Kidney capillary endothelial cell (primary cell): ENCODE measurements at places on chromosomes 13 and 19.

DNA sequence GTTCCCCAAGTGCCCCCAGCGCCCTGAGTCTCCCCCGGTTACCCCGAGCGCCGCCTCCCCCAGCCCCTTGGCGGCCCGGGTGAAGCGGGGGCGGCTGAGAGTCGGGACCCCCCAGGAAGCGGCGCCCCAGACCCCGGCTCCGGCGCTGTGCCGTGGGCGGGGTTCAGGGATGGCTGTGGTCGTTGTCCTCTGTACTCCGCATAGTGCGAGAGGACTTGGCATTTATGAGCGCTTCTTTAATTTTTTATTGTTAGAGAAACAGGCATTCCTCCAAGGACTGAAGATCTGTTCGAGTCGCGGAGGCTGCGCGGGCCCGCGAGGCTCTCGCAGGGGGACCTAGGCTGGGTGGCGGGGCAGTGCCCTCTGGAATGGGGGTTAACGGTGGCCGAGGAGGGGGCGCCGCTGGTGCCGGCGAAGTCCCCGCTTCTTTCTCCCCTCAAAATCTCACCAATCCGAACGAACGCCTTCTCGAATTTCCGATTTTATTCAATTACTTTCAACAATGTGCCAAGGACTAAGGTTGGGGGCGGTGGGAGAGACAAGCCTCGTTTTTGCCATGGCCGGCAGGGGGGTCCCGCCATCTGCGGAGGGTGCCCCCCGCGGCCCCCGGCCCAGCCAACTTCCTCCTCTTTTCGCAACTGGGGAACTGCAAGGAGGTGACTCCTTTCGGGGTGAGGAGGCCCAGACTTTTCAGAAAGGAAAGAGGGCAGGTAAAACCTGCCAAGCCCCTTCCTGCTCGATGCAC is 596 bp upstream of the GJB2 start:
- no peak for DNase-seq

DNA sequence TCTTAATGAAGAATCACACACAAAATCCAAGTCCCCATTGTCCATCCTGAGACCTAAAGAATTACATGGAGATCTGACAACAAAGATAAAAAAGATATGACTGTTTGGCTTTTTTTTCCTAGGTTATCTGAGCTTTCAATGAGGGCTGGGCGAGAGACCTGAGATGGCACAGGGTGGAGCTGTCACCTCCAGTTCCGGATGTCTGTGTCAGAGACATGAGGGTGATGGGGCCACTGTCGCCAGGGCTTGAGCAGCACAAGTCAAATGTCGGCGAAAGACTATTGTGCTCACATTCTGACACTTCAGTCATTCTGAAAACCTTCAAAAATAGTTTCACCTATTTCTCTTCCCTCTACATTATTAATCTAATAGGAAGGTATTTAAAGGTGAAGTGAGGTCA is 65.7 kb downstream of the SLC7A1 start:
- no peak for DNase-seq

- DNase-seq, result no peak
These were observed 7.2 kb downstream of the NCAN start for GRCh38 chr19:19218911-19219310.

DNA sequence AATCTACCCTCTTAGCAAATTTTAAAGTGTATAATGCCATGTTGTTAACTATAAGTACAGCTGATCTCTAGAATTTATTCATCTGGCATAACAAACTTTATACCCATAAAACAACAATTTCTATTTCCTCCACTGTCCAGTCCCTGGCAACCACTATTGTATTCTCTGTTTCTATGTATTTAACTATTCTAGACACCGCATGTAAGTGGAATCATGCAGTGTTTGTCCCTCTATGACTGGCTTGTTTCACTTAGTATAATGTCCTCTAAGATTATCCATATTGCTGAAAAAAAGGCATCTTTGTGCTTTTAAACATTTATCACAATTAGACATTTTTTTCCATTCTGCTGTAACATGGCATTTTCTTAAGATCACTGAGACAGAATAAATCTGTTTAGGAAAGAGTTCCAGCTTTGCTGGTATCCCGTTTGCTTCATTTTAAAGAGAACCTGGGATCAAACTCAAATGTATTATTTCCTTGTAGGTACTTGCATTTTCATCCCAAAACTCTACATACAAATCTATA is 1191.0 kb downstream of the SLITRK5 start:
- no peak for DNase-seq

DNA sequence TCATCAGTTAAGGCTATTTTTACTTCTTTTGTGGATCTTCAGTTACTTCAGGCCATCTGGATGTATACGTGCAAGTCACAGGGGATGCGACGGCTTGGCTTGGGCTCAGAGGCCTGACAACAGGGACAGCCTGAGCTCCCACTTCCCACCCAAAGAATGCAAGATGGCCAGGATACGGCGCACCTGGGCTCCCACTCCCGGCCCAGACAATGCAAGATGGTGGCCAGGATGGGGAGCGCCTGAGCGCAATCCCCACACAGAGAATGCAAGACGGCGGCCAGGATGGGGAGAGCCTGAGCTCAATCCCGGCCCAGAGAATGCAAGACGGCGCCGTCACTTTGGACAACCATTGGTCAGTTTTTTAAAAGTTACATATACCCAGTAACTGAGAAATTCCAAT is 25.3 kb upstream of the MIER2 start:
- no peak for DNase-seq

- no peak for DNase-seq
These were observed 81.9 kb upstream of the SLC15A1 start for GRCh38 chr13:98834254-98834960.

DNA sequence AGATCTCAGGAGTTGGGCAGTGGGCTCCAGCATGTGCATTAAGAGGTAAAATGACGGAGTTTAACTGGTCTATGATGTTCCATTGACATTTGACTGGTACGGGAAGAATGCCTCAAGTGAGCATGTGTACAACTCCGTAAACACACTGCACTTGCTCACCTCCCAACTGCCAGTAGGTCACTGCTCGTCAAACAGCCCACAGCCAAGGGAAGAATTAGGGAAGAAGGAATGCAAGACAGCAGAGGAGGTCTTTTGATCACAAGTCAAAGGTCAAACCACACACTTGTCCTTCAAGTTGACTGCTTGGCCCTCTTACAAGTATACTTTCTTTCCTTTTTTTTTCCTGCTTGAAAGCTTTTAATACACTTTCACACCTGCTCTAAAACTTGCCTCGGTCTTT is 236.7 kb downstream of the B3GLCT start:
- no peak for DNase-seq

- DNase-seq, result no peak
These were observed 8.6 kb downstream of the CRB3 start for GRCh38 chr19:6472713-6473112.

DNA sequence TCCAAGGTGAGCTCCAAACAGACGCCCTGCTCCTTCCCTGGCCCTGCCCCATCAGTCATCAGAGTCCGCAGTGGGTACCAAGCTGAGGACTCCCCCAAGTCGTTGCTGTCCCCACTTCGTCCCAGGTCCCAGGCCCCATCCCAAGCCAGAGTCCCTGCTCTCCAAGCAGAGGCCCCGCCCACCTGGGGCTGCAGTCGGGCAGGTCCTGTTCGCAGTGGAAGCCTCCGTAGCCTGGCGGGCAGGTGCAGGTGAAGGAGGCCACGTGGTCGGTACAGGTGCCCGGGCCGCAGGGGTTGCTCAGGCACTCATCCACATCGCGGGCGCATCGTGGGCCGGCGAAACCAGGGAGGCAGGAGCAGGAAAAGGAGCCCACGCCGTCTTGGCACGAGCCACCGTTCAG is 19.4 kb downstream of the NOTCH3 start:
- DNase-seq, result no peak

- DNase-seq, result no peak
These were observed 27.8 kb downstream of the COG3 start for GRCh38 chr13:45492538-45492937.

- no peak for DNase-seq
These were observed at the start of gene ADAMTS10 for GRCh38 chr19:8610041-8610935. Gene ADAMTS10, minus strand, starts transcription at chr19:8610715. Its CDS starts 5,005 bp downstream, at chr19:8605710.

GRCh38 chr19:11053817-11054195 is 35.5 kb upstream of the LDLR start:
- DNase-seq, result no peak

DNA sequence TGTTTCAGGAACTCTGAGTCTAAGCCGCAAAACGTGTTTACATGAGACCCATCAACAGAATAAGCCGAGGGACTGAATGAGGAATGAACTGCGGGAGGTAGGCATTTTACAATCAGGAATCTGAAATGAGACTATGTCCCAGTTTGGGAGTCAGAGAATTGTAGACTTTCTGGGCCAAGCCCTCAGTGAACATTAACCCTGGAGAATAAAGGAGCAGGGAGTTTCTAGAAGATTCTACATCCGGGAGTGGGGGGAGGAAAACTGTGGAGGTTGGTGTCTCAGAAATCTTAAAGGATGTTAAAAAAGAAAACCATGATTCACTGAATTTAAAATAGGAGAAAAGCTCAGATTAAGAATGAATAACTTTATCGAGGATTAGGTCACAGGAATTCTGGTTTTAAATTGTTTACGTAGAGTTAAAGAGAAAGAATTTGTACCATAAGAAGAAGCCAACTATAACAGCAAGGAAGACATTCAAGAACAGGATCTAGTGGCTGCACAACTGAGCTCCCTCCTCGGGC is 18.5 kb downstream of the RFX2 start:
- no peak for DNase-seq

- DNase-seq, result no peak
These were observed 74.6 kb downstream of the MBNL2 start for GRCh38 chr13:97296740-97297139.

- no peak for DNase-seq
These were observed 72.5 kb upstream of the KCTD15 start for GRCh38 chr19:33724021-33724720.

- no peak for DNase-seq
These were observed 344.7 kb downstream of the KLF5 start for GRCh38 chr13:73403355-73404120.

GRCh38 chr13:76741046-76741445 is 145.2 kb downstream of the KCTD12 start:
- DNase-seq, result no peak

GRCh38 chr19:44927746-44928145 is 13.3 kb downstream of the APOC1 start:
- no peak for DNase-seq

DNA sequence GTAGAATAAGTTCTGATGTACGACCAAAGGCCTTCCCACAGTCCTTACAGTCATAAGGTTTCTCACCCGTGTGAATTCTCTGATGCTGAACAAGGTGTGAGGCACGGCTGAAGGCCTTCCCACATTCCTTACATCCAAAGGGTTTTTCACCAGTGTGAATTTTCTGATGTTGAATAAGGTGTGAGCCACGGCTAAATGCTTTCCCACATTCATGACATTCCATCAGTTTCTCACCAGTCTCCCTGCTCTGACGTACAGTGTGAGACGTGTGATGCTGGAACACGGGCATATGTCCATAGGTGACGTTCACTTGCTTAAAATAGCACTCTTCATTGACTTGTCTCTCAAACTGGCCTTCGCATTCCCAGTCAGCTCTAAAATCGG is 31.0 kb upstream of the COX7A1 start:
- DNase-seq, result no peak

- DNase-seq, result no peak
These were observed 78.4 kb downstream of the POU4F1 start for GRCh38 chr13:78524936-78525335.

DNA sequence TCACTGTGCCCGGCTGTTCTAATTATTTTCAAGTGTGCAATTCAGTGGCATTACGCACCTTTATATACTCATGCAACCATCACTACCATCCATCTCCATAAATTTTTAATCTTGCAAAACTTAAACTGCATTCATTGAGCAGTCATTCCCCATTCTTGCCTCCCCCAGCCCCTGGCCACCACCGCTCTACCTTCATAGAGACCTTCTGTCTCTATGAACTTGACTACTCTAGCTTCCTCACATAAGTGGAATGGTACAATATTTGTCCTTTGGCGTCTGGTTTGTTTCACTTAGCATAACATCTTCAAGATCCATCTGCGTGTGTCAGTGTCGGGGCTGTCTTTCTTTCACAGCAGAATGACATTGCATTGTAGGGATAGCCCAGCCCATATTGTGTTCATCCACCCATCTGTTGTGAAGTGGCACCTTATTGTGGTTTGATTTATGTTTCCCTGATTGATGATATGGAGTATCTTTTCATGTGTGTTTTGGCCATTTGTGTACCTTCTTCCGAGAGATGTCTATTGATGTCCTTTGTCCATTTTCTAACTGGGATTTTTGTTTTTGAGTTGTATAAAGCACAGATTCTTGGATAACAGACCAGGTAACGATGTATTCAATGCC is 64.8 kb upstream of the FLT1 start:
- no peak for DNase-seq

GRCh38 chr13:113029487-113030258 is 60.7 kb downstream of the MCF2L start:
- DNase-seq, result no peak

- no peak for DNase-seq
These were observed 3.6 kb upstream of the REXO1 start for GRCh38 chr19:1851654-1852580.

GRCh38 chr19:952680-953444 is 27.0 kb downstream of the ARID3A start:
- no peak for DNase-seq

GRCh38 chr19:1992759-1993260 is 22.7 kb downstream of the BTBD2 start:
- DNase-seq, result no peak

- no peak for DNase-seq
These were observed 54.0 kb upstream of the DOCK9 start for GRCh38 chr13:99031832-99032231.

DNA sequence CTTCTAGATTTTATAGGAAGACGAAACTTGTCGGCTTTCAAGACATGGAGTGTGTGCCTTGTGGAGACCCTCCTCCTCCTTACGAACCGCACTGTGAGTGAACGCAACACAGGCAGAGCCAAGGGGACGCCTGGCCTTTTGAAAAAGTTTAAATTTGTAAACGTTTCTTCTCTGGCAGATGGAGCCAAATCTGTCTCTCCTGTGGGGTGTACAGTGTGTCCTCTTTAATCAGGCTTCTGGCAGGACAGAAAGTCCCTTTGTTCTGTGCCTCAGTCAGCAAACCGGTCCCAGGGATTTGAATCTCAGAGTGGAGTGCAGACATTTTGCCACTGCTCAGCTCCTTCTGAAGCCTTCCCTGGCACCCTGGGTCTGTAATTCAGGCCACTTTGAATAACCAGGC is 56.5 kb downstream of the TNFRSF19 start:
- DNase-seq, result no peak

- DNase-seq, result peak; percentile 52
These were observed 18.5 kb downstream of the SLC27A1 start for GRCh38 chr19:17488593-17489391.
